ENCODE measurements at places on chromosomes 13 and 19.
A peak's percentile ranks its signal among the peaks of the same experiment; 100 is the strongest.

DNA sequence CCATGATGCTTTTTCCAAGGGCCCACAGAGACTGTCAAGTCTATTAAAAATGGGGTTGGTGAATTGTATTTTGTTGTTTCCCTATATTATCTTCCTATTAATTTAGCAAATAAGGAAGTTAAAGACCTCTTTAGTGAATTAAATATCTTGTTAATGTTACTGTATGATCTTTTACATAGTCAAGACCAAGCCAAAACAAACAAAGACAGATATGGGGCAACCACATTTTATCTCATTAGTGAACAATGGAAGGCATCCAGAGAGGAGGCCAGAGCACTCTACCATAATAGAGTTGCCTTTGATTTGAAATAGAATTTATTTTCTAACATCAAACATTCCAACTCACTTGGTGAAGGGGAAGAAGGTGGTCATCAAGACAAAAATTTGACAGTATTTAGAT lies 169.4 kb downstream of the B3GLCT start:
- DNase-seq, result no peak

GRCh38 chr13:49213539-49213938 lies 6.6 kb upstream of the MLNR start:
- no peak for DNase-seq

DNA sequence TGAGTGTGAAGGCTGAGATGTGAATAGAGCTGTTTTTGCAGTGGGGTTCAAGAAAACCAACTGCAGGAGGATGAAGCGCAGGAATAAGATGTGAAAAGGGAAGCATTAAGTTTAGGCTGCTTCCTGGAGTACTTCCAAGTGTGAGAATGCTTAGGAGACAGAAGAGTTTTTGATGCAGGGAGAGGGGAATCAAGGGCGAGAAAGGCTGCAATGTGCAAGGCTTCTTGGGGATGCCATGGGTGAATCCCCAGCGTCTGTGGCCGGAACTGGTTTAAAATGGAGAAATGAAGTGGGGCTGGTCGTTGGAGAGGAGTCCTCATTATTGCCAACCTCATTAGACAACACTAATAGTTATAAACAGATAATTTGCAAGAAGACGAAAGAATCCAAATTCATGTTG lies 764.9 kb downstream of the LIG4 start:
- DNase-seq, result no peak

DNA sequence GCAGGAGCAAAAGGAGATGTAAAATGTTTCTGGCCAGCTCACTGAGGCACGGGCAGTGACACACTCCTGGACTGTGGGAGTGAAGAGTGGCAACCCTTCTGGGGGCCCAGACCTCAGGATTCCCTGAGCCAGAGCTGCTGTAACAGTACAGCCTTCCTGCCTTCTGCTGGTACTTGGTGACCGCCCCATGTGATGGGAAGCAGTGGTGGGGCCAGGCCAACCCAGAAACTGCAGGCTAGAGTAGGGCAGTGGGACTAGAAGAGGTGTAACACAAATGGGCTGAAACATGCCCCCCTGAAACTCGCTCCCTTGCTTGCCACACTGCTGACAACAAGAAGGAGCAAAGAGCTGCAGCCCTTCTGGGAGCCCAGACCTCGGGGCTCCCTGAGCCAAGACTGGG lies 217.1 kb upstream of the TRPC4 start:
- no peak for DNase-seq

DNA sequence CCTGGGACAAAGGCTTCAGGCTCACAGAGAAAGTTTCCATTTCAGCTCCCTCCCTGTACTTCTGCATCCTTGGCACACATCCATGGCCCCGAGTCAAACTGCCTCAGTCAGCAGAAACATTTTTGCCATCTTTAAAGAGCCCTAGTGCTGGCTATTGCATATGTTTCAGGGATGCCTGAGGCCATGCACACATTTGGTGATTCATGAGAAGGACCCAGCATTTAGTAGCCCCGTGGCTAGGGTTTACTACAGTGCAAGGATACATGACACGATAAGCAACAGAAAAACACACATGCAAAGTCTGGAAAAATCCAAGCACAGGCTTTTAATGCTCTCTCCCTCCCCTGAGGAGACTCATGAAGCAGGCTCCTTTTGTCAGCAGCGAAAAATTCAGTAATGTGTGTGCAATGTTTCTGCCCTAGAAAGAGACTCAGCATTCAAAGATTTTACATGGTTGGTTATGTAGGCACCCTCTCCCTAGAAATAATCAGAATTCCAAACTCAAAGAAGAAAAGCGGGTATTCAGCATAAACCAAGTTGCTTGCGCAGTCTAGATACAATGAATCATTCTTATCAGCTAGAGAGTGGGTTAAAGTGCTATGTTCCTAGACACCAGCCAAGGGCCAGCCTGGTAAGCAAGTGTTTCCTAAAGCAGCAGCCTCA lies 17.6 kb downstream of the ACOD1 start:
- no peak for DNase-seq

DNA sequence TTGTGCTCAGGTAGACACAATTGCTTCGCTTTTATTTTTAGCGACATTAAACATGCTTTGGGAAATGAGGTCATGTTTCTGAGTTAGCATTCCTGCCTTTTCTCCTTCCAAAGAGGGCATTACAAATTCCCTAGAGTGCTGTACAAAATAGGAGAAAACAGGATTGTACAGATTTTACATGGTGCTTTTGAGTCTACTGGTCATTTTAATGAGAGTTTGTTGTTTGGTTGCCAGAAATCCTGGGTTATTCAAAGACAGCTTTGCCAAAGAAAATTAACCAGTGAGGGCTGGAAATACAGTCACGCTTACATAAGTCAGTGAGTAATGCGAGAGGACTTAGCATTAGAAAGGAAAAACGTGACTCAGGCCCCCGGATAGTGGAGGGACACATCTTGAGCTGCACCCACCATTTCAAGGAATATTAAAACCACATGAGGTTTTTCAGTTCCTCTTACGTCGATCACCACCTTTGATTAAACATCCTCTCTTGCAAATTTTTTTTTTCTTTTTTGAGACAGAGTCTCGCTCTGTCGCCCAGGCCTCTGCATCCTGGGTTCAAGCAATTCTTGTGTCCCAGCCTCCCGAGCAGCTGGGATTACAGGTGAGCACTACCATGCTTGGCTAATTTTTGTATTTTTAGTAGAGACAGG lies 55.4 kb downstream of the SACS start:
- peak; percentile 65 for DNase-seq

DNA sequence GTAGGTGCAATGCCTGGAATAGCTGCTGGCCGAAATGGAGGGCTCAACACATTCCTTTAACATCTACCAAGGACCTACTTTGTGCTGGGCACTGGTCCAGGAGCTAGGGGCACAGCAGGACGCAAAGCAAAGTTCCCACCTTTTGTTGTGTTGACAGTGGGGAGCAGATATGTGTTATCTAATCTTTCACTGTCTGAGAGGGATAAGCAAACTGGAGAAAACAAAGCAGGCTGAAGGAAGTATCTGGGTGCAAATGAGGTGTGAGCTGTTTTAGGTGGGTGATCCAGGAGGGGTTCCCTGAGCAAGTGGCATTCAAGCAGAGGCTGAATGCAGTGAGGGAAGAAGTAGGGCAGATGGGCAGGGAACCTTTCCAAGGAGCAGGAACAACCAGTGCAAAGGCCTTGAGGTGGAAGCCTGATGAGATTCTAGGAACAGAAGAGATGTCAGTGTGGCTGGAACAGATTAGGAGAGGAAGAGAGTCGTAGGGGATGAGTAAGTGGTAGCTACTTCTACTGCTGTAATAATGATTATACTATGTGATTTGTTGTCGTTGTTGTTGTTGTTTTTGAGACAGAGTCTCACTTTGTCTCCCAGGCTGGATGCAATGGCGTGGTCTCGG lies 2.2 kb upstream of the PLAUR start:
- no peak for DNase-seq

DNA sequence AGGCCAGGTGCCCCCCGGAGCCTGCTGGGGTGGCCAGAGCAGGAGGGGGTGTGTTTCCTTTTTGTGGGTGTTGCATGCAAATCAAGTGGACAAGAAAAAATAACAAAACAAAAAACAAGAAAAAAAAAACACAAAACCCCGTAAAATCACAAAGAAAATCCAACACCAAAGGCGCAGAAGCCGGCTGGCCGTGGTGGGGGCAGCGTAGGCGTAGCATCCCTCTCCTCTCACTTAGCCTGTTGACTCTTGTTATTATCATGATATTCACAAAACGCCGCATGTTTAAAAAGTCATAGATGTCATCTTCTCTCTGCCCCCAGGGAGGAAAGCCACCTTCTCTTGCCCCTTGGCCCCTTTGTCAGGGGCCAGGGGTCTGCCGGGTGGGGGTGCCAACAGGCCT lies 978 bp upstream of the TGFBR3L start:
- DNase-seq, result no peak

Data from CD4-positive, alpha-beta T cell treated with Interferon alpha-2 for 1 hour (primary cell).